RWPE1 (cell line): ENCODE measurements at places on chromosomes 11 and 22.

DNA sequence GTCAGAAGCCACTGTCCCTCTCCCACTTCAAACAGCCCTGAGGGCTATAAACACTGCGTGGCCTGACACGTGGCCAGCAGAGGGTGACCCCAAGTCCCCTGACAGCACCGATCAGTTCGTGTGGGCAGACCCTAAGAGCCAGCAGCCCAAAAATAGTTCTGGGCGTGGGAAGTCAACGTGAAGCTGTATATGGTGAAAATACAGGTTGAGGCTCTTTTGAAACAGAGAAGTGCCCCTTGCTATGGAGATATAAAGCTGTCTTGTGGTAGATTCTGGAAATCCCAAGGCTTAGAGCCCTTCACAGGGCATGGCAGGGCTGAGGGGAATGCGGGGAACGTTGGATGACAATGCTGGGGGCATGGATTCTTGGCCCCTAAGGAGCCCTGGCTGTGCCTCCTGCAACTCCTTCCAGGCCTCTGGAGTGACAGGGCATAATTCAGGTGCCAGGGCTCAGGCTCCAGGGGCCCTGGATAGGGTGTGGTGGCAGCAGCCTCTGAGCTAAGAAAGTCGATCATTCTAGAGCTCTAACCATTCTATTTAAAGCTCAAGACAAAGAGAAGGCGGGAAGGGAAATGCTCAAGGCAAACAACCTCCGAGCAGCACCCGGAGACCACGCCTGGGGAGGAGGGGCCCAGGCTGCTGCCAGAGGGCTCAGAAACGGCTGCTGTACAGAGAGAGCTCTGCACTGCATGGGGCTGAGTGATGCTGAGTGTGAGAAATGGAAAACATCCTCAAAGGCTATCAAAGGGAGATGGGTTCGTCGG is 60.4 kb upstream of the CD5 start:
- peak; percentile 21 for DNase-seq

- DNase-seq = no peak
Measured at GRCh38 chr11:24513479-24514218, 16.8 kb downstream of the LUZP2 start.

- no peak for DNase-seq
Measured at GRCh38 chr22:29555065-29555644, 1.6 kb upstream of the THOC5 start.

GRCh38 chr11:119666463-119667131 is 62.4 kb downstream of the NECTIN1 start:
- DNase-seq = peak; percentile 73

DNA sequence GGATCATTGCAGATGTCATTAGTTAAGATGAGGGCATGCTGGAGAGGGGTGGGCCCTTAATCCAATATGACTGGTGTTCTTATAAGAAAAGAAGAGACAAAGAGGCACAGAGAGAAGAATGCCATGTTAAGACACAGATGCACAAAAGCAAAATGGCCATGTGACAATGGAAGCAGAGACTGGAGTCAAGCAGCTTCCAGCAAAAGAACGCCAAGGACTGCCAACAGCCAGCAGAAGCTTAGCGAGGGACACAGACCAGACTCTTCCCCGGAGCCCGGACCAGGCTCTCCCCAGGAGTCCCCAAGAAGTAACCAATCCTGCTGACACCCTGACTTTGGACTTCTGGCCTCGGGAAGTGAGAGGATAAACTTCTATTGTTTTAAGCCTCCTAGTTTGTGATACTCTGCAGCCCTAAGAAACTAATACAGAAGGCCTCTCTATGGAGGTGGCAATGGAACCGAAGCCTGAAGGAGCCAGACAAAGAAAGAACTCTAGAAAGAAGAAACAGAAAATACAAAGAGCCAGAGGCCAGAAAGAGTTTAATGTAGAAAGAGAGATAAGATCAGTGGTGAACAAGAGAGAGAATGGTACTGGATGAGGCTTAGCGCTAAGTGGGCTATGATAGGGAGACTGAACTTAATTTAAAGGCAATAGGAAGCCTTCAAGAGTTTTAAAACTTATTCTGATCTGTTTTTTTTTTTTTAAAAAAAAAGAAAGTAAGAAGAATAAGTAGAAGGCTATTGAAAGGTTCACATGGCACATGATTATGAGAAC is 27.7 kb downstream of the PRCP start:
- no peak for DNase-seq

GRCh38 chr22:28155808-28156207 is 236.8 kb upstream of the PITPNB start:
- DNase-seq = no peak

- peak; percentile 82 for DNase-seq
Measured at GRCh38 chr22:36385491-36386350, 2.0 kb downstream of the MYH9 start.

- no peak for DNase-seq
Measured at GRCh38 chr22:38879108-38879729, 7.2 kb upstream of the CBX6 start.

DNA sequence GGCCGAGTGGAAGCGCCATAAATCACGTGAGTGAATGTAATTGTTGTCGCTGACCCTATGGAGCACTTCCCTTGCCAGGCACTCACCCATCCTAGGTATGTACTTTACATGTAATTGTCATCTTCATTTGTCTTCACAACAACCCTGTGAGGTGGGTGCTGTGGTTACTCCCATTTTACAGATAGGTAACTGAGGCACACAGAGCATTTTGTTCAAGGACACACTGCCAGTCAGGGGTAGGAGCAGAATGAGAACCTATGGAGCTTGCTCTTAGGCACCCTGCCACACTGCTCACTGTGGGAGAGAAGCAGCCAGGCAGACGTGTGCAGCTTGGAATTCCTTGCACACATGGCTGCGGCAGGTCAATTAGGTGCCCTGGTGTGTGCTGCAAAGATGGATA is 785 bp upstream of the EFCAB6 start:
- no peak for DNase-seq

GRCh38 chr22:19824212-19824925 is 30.3 kb downstream of the GNB1L start:
- peak; percentile 17 for DNase-seq

- DNase-seq = no peak
Measured at GRCh38 chr11:44658506-44658850, 68.3 kb upstream of the TSPAN18 start.
